ENCODE measurements at places on chromosomes 5 and 9.

GRCh38 chr5:117833691-117834090 is 1154.7 kb downstream of the DTWD2 start:
- DNase-seq = no peak

GRCh38 chr5:76074487-76075065 is 8.6 kb upstream of the SV2C start:
- DNase-seq = peak; percentile 10

DNA sequence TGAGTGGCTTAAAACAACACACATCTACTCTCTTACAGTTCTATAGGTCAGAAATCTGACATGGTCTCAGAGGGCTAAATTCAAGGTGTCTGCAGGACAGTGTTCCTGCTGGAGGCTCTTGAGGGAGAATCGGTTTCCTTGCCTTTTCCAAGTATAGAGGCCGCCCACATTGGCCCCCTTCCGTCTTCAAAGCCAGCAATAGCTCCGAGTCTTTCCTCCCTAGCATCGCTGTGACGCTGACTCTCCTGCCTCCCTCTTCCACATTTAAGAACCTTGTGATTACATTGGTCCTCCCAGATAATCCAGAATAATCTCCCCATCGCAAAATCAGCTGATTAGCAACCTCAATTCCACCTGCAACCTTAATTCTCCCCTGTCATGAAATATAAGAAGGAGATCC is 81.3 kb upstream of the IER5L start:
- DNase-seq = no peak

GRCh38 chr9:118100529-118101419 is 396.6 kb downstream of the TLR4 start:
- DNase-seq = no peak

DNA sequence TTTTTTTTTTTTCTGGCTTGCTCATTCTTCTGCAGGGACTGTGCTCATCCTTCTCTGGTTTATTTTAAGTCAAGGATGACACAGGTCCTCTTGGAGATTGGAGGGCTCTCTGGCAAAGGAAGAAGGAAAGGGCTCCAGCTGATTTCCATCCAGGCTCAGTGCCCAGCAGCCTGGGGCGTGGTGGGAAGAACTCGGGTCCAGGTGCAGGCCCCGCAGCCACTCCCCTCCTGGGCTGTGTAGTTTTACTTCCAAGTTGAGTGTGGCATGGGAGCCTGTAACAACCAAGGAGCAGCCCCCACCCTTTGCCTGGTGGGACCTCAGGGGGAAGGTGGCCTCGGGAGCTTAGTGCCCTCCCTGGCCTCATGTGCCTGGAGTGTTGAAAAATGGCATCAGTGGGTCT is 58.9 kb downstream of the ANKRD33B start:
- DNase-seq = no peak
